Astrocyte of the hippocampus (primary cell): ENCODE measurements at places on chromosomes 11 and 22.

- DNase-seq = no peak
Observed at GRCh38 chr11:13000116-13000515, 9.0 kb upstream of the RASSF10 start.

- peak; percentile 12 for DNase-seq
Observed at GRCh38 chr22:35684270-35684700, 33.4 kb upstream of the APOL5 start.

DNA sequence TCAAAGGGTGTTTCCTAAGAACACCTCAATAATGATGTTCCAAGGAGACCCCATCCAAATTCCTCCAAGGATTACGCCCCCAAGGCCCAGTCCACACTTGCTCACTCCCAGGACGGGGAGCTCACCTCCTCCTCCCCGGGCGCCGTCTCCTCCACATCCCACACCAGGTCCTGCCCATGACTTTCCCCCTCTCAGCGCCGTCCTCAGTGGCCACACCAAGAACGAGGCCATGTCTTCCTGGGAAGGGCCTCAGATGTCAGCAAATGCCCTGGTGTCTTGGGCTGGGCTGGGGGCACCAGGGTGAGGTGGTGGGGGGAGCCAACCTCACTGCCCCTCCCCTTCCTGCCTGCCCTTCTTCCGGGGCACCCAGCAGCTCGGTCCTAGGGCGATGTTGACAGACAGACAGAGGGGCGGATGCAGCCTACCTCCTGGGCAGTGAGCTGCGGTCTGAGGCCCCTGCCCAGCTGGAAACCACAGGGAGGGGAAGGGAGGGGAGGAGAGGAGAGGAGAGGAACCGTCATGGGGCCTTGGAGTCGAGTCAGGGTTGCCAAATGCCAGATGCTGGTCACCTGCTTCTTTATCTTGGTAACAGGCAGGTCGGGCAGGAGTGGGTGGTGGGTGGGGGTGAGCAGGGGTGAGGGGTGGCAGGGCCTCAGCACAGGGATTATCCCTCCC is at the start of the genes C11orf21 and TSPAN32:
Gene C11orf21 (minus strand): TSS at position 288 of the 675 bp plus-strand sequence. CDS start 110 bp downstream, at position 178.
Gene TSPAN32 (plus strand): TSS at position 383 of the 675 bp plus-strand sequence. CDS start 137 bp downstream, at position 520.
- peak; percentile 76 for DNase-seq

GRCh38 chr11:128881221-128881620 is 9.9 kb upstream of the KCNJ5 start:
- DNase-seq = no peak

DNA sequence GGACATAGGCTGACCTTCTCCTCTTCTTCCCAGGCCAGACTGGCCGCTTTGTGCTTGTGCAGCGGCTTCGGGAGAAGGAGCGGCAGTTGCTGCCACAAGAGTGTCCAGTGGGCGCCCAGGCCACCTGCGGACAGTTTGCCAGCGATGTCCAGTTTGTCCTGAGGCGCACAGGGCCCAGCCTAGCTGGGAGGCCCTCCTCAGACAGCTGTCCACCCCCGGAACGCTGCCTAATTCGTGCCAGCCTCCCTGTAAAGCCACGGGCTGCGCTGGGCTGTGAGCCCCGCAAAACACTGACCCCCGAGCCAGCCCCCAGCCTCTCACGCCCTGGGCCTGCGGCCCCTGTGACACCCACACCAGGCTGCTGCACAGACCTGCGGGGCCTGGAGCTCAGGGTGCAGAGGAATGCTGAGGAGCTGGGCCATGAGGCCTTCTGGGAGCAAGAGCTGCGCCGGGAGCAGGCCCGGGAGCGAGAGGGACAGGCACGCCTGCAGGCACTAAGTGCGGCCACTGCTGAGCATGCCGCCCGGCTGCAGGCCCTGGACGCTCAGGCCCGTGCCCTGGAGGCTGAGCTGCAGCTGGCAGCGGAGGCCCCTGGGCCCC is 1.4 kb downstream of the RASSF7 start:
- DNase-seq = no peak

GRCh38 chr22:20786536-20786979 is 12.6 kb downstream of the SERPIND1 start:
- DNase-seq = no peak

DNA sequence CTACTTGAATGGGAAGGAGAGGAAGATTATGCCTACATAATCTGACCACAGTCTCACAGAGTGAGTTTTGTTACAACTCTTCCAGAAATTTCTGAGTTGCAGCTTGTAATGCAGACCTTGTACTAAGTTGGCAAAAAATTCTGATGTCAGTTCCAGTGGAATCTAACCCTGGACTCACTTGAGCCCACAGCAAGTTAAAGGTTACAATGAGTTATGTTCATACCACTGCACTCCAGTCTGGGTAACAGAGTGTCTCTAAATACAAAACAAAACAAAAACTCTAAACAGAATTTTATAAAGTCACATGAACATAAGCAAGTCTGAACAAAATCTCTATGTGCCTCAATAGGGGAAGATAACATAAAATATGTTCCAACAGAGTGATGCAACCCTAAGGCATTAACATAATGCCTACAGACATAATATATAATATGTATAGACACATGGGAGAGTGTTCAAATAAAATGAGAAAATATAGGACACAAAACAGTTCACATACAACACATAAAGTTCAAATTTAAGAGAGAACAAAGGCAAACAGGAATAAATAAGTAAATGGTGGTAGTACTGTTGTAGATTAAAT is 1.1 kb downstream of the GLYAT start:
- DNase-seq = peak; percentile 18

DNA sequence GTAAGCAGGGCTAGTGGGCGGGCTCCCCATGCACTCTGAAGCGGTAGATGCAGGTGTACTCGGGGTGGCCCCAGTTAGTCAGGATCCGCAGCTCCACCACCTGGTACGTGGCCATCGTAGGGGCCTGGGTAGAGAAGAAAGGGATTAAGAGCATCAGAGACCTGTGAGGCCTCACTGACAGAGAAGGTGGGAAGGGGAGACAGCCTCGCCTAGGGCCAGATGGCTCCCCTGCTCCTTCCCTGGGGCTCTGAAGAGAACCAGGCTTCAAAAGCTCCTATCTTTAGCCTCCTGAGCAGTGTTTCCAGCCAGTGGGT is 19.6 kb downstream of the SUN2 start:
- no peak for DNase-seq

DNA sequence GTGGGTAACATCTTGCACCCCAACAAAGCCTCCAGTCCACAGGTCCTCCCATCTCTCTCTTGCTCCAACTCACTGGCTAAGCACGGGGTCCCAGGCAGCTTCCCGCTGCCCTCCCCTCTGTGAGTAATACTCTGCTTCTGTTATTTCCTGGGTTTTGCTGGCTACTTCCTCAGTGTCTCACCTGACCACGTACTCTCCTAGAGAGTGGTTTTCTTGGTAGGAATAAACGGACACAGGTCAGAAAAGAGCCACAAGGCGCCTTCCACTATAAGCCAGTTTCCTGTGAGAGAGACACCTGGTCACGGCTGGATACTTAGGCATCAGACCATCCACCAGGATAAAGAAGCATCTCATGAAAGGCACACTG is 36.0 kb downstream of the ARRB1 start:
- no peak for DNase-seq

GRCh38 chr11:120139316-120140069 is 1.6 kb upstream of the TRIM29 start:
- no peak for DNase-seq

DNA sequence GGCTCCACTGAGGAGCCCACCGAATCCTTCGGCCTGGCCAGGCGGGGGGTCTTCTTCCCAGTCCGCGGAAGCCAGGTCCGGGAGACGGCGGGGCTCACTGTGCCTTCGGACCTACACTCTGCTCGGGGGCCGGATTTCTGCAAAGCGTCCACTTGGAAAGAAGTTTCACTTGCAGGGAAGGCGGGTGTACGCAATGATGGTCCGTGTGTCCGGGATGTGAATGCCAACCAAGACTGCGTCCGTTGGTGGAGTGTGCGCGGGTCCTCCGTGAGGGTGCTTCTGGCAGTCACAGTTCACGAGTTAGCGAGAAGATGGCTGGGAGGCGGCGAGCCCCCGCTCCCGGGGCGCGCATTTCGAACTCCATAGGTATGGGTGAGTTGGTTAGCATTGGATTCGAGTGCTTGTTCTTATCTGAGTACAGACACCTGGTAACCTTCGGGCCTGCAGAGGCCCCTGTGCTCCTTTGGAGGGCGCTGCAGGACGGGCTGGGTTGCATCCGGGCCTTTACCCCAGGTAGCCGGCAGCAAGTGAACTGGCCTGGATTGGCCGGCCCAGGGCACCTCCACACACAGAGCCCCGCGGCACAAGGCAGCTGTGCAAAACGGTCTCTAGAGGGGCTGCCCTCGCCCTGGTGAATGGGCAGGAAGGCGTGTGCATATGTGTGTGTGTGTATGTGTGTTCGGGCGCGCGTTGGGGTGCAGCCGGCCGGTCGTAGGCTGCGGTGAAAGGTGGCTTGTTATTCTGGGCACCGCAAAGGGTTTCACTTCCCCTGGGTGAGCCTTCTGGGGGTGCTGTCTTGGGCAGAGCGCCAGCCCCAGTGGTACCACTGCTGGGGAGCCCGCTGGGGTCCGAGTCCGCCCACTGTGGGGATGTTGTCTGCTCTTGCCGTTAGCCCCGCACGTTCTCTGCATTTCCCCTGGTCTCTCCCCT is 13.3 kb upstream of the CYP2R1 start:
- peak; percentile 67 for DNase-seq

- no peak for DNase-seq
Observed at GRCh38 chr11:111766834-111767142, 599 bp upstream of the PPP2R1B start.

- DNase-seq = no peak
Observed at GRCh38 chr11:2997406-2997805, 5.3 kb upstream of the NAP1L4 start.

DNA sequence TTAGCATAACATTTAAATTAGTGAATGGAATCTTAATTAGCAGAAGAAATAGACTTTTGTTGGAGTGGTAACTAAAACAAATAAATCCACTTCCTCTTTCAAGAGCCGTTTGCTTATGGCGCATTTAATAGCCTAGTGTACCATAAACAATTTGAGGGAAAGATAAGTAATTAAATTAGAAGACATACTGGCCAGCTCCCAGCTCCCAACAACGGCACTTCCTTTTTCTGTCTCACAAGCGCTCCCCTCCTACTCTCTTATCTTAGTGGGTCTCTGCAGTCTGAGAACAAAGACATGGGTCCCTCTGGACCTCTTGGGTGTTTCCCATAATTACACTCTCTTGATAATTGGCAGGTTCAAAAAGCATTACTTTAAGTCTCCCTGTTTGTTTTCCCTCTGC is 146.0 kb downstream of the OPCML start:
- DNase-seq = no peak

GRCh38 chr22:28443526-28443876 is 236.1 kb downstream of the TTC28 start:
- peak; percentile 85 for DNase-seq

DNA sequence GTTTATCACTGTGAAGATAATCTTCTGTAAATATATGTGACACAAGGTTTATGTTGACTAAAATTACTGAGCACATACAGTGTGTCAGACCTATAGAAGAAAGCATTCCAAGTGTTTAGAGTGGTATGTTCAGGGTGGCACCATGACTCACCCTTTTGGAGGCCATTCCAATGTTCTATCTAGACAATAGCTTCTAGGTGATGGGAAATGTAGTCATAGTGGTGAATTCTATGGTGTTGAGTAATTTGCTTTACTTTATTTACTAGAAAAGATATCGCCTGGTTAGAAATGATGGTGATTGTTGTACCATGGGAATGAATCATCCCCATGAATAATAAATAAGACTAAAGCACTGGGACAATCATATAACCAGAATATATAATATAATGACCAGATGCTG is 72.9 kb upstream of the OR4C15 start:
- DNase-seq = no peak

DNA sequence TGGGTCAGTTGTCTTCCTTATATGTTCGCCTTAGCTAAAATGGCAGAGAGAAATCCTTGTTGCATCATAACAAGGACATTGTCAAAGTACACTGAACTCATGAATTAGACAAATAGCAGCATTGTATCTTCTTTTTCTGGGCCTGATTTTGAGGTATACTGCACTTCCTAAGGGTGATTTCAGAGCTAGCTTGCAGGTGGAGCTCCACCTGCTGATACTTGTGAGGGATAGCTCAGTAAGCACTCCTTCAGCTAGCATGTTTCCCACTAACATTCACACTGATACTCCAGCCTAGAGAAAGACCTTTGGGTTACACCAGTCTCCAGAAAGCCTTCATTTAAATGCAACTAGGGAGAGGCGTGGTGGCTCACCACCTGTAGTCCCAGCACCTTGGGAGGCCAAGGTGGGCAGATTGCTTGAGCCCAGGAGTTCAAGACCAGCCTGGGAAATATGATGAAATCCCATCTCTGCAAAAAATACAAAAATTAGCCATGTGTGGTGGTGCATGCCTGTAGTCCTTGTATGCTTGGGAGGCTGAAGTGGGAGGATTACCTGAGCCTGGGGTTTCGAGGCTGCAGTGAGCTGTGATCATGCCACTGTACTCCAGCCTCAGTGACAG is 29.8 kb downstream of the JAM3 start:
- peak; percentile 20 for DNase-seq

- no peak for DNase-seq
Observed at GRCh38 chr22:33242078-33242477, 183.9 kb upstream of the SYN3 start.

DNA sequence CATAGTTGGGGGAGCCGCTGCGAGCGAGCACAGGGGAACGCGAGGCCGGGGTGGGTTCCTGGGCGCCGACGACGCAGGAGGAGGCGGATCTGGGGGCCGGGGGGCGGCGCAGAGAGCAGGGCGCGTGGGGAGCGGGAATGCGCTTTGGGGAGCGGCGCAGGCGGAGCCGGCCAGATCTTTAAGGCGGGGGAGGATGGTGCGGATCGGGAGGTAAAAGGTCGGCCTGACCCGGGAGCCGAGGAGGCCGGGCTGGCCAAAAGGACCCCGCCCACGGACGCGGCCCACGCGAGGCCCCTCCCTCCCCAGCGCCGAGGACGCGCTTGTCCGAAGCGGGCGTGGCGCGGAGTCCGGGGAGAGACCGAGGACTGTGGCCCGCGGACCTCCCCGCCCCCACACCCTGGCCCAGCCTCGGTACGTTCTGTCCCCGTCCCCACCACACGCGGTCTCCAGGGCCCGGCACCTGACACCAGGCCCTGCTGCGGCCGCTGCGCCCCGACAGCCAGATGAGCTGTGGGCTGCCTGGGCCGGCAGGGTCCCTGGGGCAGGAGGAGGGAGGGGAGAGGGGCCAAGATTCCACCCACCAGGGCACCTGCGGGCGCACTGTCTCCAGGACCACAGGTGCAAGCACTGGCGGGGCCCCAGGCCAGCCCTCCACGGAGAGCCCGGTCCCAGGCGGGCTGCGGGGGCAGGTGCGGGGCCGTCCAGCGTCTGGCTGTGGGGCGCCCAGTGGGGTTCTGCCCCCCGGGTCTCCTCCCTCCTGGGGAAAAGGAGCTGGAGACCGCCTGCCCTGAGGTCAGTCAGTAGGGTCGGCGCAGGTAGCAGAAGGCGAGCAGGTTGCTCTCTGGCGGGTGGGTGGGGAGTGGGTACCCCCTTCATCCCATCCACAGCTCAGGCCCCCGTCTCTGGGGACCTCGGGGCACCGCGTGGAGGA is 10.9 kb downstream of the PIM3 start:
- DNase-seq = peak; percentile 47

GRCh38 chr11:102513869-102514268 is 16.7 kb downstream of the MMP7 start:
- DNase-seq = peak; percentile 19

- DNase-seq = no peak
Observed at GRCh38 chr22:44522526-44523170, 24.6 kb upstream of the RTL6 start.

- DNase-seq = no peak
Observed at GRCh38 chr22:49106096-49106841, 721.4 kb downstream of the BRD1 start.

GRCh38 chr22:34475886-34476285 is 555.6 kb upstream of the LARGE1 start:
- DNase-seq = no peak

- DNase-seq = peak; percentile 6
Observed at GRCh38 chr11:29482510-29482909, 534.3 kb downstream of the KCNA4 start.
